ENCODE measurements at places on chromosomes 7 and 10.

- no peak for DNase-seq
Measured at GRCh38 chr7:74351836-74352235, 62.6 kb downstream of the CLIP2 start.

DNA sequence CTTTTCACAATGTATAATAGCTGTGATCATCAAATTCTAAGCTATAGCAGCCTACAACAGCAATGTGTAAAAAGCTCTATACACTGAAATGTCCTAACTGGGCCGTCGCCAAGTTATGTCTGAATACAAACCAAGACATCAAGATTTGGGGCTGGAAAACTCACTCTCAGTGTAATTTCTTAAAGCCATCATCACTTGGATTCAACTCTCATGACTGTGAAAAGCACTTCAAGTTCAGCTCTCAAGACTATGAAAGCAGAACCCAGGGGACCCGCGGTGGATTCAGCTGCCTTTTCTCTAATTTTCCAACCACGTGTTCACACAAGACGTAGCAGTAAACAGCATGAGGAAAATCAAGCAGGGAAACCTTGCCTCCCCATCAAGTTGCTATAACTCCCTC, 15.8 kb upstream of the ZNRF2 start:
- DNase-seq, result no peak

DNA sequence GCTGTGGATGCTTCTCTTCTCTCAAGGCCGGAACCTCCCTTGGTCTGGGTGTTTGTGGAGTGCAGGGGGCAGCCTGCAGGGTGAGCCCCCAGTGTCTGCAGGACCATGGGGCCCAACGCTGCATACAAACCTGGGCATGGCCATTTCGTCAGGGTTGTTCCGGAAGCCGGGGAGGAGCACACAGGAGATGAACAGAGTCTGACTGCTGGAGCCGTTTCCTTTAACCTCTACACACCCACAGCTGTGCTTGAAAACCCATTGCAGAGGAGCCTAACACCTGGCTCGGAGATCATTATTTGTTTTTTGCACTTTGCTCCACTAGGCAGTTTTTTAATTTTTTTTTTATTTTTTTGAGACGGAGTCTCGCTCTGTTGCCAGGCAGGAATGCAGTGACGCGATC, 167.6 kb upstream of the INSYN2A start:
- DNase-seq, result no peak

DNA sequence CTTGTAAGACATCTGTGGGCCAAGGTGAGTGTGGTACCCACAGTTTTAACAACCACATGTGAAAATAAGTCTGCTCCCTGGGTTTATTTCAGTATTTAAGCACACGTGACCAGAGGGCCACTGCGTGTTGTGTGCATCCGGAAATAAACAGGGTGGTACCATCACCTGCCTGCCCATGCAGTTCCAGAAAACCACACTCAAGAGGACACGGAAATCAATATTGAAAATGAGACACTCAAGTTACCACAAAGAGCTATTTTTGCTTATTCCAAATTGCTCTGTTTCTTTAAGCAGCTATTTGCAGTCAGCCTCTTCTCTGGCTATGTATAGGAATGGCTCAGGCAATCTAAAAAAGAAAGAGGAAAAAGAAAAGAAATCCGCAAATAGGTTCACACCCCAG, 71.8 kb upstream of the LOXL4 start:
- no peak for DNase-seq

- no peak for DNase-seq
Measured at GRCh38 chr7:22223807-22224206, 133.1 kb downstream of the RAPGEF5 start.

DNA sequence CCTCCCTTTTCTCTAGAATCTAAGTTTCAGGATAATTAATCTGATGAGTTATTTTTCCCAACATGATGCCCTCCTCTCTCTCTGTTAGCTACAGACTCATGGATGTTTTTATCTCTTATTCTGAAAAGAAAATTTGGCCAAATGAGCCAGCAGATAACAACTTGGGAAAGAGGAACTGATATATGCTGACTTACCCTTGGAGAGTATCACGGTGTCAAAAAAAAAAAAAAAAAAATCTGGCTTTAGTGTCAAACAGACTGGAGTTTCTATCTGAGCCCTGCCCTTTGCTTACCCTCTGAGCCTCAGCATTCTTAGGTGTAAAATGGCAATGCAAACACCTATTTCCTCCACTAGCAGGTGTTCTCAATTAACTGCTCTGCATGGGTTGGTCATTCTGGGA, 190.4 kb downstream of the AHR start:
- DNase-seq, result no peak

DNA sequence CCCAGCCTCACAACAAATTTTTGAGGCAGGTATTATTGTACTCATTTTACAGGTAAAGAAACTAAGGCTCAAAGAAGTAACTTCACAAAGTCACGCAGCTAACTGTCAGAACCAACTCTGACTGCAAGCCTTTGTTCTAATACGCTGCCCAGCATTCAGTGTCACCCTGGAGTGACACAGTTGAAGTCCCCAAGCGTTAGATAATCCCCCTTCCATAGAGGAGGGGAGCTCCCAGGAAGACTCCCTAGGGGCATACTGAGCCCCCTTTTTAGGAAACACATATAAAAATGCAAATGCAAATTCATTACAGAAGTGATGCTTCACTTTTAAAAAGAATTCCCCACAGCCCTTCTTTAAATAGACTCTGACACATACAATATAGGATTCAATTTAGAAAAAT, 101.0 kb upstream of the MACROH2A2 start:
- no peak for DNase-seq

- peak; percentile 89 for DNase-seq
Measured at GRCh38 chr10:133278577-133279265, 2.1 kb upstream of the ADAM8 start.

DNA sequence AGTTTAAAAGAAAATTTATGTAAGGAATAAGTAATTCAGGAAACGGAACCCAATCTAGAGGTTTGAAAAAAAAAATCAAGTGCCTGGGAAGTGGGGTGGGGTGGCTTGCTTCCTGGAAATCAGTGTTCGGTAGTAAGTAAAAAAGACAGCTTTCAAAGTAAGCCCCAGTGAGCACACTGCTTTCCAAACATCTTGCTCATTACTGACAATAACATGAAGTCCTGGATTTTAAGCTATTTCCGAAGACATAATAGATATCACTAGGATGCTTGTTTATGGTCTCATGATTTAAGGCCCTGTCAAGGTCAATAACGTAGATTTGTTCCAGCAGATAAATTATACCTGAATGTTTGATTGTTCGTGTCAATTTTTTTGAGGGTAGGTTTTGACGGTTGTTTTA, 1.3 kb downstream of the STAMBPL1 start:
- DNase-seq, result no peak

- no peak for DNase-seq
Measured at GRCh38 chr7:111393011-111393754, 169.1 kb downstream of the IMMP2L start.

DNA sequence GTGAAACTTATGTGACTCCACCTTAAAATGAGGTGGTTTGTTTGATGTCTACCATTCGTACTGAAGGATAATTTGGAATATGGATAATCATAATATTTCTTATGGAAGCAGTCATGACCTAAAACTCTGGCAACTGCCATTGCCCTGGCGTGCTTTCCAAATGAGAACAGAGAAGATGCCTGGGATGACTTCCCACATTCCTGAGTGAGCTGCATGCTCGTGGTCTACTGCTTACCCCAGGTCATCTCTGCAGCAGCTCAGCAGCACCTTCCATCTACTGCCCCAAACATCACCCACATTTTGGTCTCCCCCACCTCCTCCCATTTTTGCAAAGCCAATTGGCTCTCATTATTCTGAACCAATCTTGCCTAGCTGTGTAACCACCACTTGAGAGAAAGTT, 40.1 kb downstream of the LYZL1 start:
- no peak for DNase-seq

DNA sequence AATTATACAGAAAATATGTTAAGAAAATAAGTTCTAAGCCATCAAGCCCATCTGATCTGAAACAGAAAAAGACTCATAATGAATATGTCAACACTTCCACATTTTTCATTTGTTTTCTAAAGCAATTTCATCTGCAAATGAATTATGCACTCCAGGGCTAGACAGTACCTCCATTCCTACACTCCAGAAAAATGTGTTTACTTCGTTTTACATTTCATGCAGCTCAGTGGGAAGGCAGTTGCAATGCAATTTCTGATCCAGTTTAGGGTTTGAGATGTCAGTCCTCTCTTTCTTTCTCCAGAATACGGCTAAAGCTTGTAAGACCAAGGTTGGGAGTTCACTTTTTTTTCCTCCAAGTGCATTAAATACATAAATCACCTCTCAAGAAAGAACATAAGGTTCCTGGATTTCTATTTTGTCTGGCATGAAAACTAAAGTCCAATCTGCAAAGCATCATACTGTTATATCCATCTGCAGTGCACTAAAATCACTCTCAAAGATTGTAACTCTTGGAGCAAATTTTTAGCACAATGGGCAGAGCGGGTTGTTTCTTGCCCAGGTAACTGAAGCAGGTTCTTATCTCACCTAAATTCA, 348.8 kb upstream of the C7orf33 start:
- no peak for DNase-seq

DNA sequence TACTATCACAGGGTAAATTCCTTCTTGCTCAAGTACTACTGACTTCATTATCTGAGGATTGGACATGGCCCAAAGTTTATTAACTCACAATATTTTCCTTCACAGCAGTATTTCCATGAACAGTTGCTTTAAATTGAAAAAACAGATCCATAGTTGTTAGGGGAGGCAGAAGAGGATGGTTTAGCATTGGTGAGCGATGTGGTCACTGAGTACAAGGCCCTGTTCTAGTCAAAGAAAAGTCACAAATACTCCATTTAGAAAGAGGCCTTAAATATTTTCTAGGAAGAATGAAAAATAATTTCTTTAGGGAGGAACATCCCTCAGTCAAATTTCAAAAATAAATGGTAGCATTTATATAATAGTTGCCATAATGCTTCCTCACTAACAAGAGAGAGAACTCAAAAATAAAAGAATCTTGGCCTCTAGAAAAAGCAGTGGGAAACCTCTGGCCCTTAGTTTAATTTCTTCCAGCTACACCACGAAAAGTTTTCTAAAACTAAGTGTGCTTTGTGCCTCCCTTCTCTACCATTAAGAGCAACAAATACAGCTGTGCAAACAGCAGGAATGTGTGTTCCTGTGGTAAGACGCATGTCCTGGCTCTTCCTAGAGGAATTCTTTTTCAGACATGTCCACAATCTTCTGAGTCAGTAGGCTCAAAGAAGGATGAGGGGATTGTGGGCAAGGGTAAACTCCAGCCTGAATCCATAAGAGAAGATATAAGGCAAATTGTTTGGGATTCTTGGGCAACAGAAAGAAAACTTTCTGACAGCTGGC, 105.7 kb downstream of the HOXA1 start:
- no peak for DNase-seq
